Activated CD8-positive, alpha-beta memory T cell treated with anti-CD3 and anti-CD28 coated beads for 24 hours (primary cell): ENCODE measurements at places on chromosomes 3 and 15.

- DNase-seq = no peak
Measured at GRCh38 chr3:128473180-128473519, 6.5 kb upstream of the DNAJB8 start.

GRCh38 chr3:5401002-5401401 lies 213.5 kb downstream of the EDEM1 start:
- no peak for DNase-seq

GRCh38 chr3:129576514-129577352 lies 29.7 kb downstream of the PLXND1 start:
- peak; percentile 81 for DNase-seq

- no peak for DNase-seq
Measured at GRCh38 chr3:9390265-9390888, 7.0 kb upstream of the SETD5 start.
